ENCODE measurements at places on chromosomes 13 and 19.

DNA sequence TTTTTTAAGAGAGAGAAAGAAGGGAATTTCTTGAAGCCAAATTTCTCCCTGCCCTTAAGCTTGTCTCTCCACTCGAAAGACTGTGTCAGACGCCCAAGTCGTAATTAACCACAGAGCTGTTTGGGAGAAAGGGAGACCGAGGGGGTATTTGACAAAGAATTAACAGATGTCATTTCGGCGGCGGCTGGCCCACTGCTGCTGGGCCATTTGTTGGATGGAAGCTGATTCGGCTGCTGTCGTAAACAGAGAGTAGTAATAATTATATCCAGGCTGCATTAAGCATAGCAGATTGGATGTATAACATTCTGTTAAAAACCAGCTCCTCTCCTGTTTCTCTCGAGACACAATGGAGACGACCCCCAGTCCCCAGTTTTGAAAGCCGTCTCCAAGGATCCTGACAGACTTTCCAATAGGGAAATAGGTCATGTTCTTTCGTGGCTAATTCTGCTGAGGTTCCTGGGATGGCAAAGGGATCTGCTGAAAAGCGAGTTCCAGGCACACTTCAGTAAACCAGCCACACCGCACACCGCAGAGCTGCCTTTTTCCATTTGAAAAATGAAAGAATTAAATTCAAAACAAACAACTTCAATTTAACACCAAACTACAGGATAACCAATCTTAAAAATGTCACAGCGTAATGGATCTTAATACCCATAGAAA is 71.5 kb downstream of the KCTD15 start:
- no peak for DNase-seq

DNA sequence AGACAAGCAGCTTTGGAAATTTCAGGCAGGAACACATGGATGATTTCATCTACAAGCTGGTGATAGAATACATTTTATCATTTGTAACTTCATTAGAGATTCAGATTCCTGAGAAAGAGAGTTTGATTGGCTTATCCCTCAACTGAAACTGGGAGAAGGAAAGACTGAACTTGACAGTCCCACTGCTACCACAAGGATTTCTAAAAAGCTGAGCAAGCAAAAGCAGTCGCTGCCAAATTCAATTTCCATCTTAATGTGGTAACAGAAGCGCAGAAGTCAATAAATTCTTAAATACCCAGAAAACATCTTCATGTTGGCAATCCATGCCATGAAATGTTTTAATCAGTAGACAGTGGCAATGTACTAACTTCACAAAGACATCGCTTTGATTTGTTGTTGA is 172.1 kb upstream of the DACH1 start:
- no peak for DNase-seq

DNA sequence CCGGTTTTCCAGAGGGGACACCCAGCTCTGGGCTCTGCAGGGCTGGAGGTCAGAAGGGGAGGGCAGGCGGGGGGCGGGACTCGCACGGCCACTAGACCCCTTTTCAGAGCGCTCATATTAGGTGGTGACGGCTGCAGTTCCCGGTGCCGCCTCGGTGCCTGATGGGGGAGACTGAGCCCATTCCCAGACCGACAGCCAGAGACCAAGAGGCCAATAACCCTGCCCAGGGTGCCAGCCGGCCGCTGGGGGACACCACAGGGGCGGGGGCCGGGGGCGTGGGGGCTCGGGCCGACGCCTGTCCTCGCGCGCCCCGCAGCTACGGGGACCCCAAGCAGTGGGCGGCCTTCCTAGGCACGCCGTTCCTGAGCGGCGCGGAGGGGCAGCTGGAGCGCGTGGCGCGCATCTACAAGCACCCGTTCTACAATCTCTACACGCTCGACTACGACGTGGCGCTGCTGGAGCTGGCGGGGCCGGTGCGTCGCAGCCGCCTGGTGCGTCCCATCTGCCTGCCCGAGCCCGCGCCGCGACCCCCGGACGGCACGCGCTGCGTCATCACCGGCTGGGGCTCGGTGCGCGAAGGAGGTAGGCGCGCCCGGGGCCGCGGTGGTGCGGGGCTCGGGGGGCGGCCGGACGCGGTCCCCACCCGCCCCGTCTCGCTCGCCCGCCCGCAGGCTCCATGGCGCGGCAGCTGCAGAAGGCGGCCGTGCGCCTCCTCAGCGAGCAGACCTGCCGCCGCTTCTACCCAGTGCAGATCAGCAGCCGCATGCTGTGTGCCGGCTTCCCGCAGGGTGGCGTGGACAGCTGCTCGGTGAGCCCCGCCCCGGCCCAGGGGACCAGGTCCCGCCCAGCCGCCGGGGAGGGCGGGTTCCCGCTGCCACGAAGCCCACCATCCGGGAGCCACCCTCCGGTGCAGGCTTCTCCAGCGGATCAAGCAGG is 2.4 kb downstream of the TIMM13 start:
- no peak for DNase-seq

GRCh38 chr13:96540670-96541069 is 450.8 kb downstream of the HS6ST3 start:
- no peak for DNase-seq

- DNase-seq, result no peak
These were observed 7.5 kb upstream of the ARRDC2 start for GRCh38 chr19:18000480-18000914.

DNA sequence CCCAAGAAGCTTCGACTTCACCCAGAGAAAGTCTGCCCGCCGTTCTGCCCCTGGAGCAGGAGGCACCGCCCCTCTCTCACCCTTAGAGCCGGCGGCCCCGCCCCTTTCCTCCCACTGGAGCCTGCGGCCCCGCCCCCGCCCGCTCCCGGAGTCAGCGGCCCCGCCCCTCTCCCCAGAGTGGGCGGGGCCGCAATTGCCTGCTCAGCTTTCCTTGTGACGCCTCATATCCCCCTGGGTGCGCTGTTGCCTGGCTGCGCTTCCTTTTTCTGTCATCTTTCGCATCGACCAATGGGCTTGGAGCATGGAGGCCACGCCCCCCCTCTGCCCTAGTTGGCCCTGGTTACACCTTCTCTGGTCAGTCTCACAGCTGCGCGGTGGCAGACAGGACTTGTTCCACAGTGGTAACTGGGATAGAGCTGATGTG is 38.2 kb upstream of the ZNF492 start:
- no peak for DNase-seq

DNA sequence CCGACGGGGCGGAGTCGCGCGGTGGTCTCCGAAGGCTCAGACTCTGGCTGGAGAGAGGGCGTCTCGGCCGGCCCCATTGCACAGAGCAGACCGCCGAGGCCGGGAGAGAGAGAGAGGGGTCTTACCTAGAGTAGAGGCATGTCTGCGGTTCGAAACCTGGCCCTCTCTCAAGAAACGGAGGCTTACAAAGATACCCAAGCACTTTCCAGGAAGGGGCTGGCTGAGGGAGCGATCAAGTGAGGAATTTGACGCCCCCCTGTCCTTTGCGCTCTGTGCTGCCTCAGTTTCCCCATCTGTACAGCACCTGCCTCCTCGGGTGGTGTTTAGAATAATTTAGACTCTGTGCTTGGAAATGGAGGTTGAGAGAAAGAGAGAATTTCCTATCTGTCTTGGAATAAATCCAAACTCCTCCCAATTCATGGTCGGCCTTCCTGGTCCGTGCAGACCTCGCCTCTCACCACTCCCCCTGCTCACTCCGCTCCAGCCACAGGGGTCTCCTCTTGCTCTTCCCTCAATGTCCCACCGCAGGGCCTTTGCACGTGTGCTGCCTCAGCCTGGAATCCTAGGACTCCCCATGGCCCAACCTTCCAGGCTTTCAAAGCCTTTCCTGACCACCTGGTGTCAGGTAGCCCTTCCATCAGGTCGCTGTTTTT is 658 bp upstream of the ISOC2 start:
- DNase-seq, result no peak

- DNase-seq, result no peak
These were observed 26.3 kb downstream of the SHANK1 start for GRCh38 chr19:50693064-50693975.

GRCh38 chr19:16921766-16922591 is 33.2 kb downstream of the F2RL3 start:
- DNase-seq, result no peak

DNA sequence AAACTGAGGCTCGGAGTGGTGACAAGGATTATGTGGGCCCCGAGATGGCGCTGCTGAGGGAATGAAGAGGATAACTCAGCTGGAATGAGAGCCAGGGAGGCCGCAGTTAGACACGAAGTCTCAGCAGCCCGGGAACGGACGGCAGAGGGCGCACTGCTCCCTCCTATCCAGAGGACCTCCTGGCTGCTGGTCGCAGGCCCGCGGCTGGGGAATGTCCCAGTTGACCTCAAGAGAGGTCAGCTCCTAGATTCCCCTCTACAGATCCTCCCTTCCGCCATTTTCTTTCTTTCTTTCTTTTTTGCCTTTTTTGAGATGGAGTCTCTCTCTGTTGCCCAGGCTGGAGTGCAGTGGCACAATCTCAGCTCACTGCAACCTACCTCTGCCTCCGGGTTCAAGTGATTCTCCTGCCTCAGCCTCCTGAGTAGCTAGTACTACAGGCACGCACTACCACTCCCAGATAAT is 24.1 kb upstream of the ASPDH start:
- peak; percentile 38 for DNase-seq

DNA sequence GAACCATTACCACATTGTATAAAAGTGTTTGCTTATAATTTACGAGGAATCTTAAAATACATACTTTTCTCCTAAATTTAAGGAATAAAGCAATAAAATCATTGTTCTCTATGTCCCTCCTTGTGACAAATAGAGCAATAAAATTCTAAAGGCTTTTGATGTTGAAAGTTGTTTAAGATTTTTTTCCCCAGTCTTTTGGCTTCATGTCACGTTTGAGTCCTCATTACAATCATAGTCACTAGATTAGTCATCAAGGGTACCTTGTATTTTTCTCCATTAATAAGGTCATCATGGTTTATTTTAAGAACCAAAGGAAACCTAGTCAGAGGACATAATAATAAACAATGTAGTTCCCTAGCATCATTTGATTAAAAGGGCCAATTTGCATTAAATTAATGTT is 3.2 kb downstream of the WBP4 start:
- DNase-seq, result no peak

DNA sequence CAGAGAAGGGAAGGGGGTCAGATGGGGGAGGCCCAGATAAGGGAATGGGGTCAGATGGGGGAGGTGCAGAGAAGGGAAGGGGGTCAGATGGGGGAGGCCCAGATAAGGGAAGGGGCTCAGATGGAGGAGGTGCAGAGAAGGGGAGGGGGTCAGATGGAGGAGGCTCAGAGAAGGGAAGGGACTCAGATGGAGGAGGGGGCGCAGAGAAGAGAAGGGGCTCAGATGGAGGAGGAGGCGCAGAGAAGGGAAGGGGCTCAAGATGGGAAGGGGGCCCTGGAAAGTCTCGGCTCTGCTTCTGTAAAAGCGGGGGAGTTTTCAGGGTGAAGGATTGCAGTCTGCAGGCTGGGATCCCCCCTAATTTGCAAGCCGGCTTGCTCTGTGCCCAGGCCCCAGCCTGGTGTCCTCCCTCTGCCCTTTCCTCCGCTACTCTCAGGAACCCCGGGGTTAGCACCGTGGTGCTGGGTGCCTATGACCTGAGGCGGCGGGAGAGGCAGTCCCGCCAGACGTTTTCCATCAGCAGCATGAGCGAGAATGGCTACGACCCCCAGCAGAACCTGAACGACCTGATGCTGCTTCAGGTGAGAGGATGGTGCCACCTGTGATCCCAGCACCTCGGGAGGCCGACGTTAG is 1.6 kb downstream of the AZU1 start:
- DNase-seq, result no peak

DNA sequence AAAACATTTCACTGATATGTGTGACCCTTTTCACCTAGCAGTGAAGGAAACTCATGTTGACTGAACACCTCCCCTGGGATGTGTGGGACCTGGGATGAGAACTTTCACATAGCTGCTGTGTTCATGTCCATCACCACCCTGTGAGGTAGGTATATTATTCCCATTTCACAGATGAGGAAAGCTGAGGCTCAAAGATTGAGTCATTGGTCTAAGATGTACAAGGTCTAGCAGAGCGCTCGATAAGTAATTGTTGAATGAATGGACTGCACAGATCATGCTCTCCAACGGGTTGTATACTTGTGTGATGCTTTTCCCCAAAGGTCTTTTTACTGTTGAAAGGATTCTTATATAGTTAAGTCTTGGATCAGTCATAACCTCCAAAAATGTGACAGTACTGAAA is 75.6 kb upstream of the TSC22D1 start:
- DNase-seq, result no peak

GRCh38 chr13:34751044-34751443 is 191.0 kb upstream of the NBEA start:
- DNase-seq, result no peak

- no peak for DNase-seq
These were observed 34.4 kb downstream of the MAP4K1 start for GRCh38 chr19:38583219-38583984.

DNA sequence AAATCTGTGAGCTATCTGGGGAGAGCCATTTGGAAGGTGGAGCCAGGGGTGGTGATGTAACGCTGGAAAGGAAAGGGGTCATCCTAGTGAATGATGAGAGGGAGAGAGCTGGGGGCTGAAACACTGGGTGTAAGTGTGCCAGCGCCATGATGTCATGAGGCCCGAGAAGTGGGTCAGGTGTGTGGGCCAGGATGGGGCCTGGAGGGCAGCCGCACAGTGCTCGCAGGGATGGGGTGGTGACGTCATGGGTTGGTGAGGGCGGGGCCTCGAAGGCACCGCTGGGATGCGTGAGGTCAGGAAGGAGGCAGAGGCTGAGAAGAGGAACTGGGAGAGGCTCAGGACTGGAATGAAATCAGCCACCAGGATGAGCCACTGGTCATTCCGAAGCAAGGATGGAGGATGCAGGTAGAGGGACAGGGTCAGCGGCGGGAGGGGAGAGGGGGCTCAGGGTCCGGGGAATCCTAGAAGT is 4.4 kb downstream of the CCDC61 start:
- DNase-seq, result peak; percentile 2

DNA sequence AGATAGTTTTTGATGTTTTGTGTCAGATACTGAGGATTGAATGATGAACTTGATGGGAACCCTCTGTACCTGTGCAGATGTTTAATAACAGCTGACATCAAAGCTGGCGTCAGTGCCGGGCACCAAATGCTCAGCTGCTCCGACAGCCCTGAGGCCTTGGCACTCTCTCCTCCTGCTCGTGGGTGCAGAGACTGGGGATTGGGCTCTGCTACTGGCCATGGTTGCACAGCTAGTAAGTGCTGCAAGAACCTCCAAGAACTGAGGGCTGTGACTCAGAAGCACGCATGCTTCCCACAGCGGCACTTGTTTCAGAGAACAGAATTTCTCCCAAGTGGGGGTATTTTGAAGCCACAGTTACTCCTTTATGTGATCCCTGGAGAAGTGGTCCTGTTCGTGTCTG is 5.9 kb downstream of the LAMP1 start:
- DNase-seq, result no peak

GRCh38 chr19:14097532-14098151 is 7.1 kb upstream of the SAMD1 start:
- DNase-seq, result no peak
